Esophagus muscularis mucosa (tissue), 4 donors: ENCODE measurements at places on chromosomes 11 and 22.

GRCh38 chr22:26689513-26690301, 32.3 kb downstream of the MIAT start:
- no peak for DNase-seq

GRCh38 chr11:27118371-27118770, 77.8 kb downstream of the BBOX1 start:
- no peak for DNase-seq

DNA sequence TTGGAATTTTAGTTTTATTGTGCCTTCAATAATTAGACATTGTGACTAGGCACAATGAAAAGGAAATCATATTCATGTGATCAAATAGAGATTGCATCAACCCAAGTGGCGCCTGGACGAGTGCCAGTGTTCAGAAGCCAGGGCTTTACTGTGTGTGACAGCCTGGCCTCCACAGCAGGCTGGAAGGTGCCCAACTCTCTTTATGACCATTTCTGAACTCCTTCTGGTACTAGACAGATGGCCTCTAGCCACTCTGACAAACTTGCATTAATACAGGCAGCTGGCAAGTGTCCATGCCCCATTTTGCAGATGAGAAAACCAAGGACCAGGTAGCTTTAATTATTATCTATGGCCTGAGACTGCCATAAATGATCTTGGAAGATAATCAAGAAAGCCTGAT, 8.3 kb upstream of the POU2AF1 start:
- DNase-seq: no peak

GRCh38 chr11:72702096-72702495, 27.9 kb upstream of the PDE2A start:
- DNase-seq: no peak

DNA sequence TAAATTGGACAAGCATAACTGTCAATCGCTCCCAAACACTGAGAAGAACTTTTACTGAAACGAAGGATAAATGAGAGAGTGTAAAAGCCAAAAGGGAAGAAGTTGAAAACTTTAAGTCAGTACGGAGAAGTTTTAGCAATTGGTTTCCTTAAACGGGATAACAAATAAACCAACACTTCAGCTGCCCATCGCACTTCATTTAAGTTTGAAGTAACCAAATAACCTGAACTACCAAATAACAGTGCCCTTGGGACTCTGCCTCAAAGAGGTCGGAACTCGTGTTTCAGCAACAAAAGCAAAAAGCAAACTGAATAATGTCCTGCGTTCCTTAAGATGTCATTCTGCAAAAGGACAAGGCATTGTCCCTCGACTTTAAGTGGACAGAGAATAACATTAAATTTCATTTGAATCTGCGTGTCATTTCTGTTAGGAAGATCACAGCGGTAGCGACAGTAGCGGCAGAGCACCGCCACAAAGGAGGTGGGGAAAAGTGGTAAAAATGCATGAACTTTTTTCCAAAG, 127.0 kb upstream of the C11orf58 start:
- DNase-seq: no peak

GRCh38 chr11:62553839-62554361, 7.3 kb upstream of the AHNAK start:
- no peak for DNase-seq

- no peak for DNase-seq
These were observed 44.1 kb upstream of the CHRM4 start for GRCh38 chr11:46435679-46436078.
